ENCODE measurements at places on chromosomes 1 and 21. TPM values are rescaled to one million over a fixed set of nuclear protein-coding genes. Genes with fewer than 3 reads are reported as not detected.

Gene LIN28A
- total RNA-seq: not detected

Gene ZMPSTE24
- 55.8 TPM for total RNA-seq

Gene RGS16
- total RNA-seq: 0.25 TPM

Gene RGS4
- not detected for total RNA-seq

Gene CFHR3
- total RNA-seq: 0.28 TPM

Gene BRINP3
- not detected for total RNA-seq

Gene OR2L5
- not detected for total RNA-seq

Gene SUSD4
- 3.2 TPM for total RNA-seq

Gene OR4F29
- total RNA-seq: not detected

Gene GOLT1A
- total RNA-seq: 18.7 TPM

Gene FCMR
- total RNA-seq: 1.2 TPM

Gene HES3
- total RNA-seq: not detected

Gene ADORA3
- total RNA-seq: not detected

Gene CCDC27
- not detected for total RNA-seq

Gene ATP1B1
- total RNA-seq: 110 TPM

Gene RSPO1
- not detected for total RNA-seq

Gene FAM72D
- total RNA-seq: 8.3 TPM

Gene SLC30A10
- not detected for total RNA-seq

Gene PCP4L1
- not detected for total RNA-seq

Gene C1QTNF12
- 11.8 TPM for total RNA-seq

Gene IFNLR1
- 8.1 TPM for total RNA-seq

Gene SPRR2A
- not detected for total RNA-seq
